Keratinocyte (primary cell): ENCODE measurements at places on chromosomes 5 and 9. TPM values are rescaled to one million over a fixed set of nuclear protein-coding genes. Genes with fewer than 3 reads are reported as not detected.

DNA sequence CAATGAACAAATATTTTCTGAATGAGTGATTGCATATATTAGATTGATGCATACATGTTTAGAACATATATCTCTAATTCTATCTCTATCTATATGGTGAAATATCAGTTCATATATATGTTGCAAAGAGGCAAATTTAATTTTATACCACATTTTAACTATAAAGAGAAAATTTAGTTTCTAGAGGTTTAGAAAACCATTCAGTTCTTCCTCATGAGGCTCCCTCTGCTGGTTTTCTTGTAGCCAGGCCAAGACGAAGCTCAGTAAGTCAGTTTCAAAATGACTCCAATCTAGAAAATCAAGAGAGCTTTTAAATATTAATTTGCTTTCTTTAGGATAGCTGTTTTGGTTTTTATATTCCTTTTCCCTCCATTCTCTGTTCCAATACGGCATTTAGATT, 312.1 kb downstream of the TMEM232 start:
- no peak for DNase-seq

The PHF24 gene
- 0.04 to 0.09 TPM (median 0.04 TPM) in 3 replicates for polyA plus RNA-seq

The ELAVL2 gene
- 1.5 to 4.3 TPM (median 2.9 TPM) in 3 replicates for polyA plus RNA-seq

The SPINK4 gene
- 0.85 TPM in 1 of 3 replicates, not detected in the others for polyA plus RNA-seq

GRCh38 chr5:140402258-140403074, 833 bp downstream of the ANKHD1 start:
- DNase-seq, result no peak

- DNase-seq, result no peak
Observed at GRCh38 chr5:14890846-14891245, 19.3 kb upstream of the ANKH start.

DNA sequence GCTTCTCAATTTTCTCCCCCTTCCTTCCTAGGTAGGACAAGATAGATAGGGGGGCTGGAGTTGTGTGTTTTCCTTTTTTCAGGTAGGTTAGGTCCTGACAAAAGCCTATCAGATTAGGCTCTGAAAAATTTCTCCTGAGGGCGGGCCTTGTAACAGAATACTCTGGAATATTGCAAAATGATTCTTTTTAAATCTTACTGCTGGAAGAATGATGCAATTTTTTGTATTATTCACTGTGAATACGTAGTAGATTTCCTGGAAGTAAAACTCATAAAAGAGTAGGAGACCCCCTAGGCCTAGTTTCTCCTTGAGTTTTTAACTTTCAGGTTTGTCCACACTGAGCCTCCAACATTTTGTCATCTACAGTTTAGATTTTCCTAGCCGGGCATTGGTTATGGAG, 1701.8 kb downstream of the EFNA5 start:
- DNase-seq, result no peak

DNA sequence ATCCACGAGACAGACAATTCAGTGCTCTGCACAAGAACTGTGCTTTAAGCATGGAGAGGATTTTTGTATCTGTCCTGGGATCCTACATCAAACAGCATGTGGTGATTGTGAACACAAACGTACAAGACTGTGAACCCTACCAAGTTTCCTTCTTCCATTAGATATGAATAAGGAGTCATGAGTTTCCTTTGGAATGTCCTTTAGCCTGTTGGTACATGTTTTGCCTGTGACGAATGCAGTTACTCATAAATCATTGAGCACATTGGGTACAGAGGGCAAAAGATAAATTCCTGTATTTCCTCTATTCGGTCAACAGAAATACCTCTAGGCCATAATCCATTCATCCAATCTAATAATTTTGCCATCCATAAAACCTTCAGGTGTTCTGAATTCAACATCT, 61.5 kb downstream of the FXN start:
- peak; percentile 53 for DNase-seq

DNA sequence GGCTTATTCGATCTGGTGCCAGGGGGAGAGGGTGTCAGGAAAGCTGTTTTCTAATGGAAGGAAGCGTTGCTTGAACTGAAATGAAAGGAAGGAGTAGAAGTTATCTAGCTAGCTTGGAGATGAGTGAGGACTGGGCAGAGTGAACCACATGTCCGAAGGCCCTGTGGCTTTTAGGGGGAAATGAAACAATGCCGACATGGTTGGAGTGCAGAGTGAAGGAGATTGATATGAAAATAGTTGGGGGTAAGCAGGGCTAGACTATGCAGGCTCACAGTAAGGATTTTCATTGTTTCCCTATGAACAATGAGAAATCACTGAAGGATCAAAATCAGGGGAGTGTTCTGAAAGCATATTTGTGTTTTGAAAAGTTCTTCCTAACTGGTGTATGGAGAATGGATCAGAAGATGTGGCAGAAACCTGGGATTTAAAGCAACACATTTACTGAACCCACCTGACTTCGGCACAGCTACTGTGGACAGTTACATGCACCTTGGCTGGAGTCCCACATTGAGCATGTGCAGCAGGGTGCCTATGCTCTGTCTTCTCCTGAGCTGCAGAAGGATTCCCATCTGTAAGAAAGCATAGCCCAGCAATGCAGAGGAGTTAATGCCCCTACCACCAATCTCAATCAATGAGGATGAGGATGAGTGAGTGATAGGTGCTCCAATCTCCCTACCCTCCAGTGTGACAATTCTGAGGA, 144.4 kb upstream of the TBCA start:
- DNase-seq, result no peak

The CTSV gene
- polyA plus RNA-seq, result 101 to 190 TPM (median 109 TPM) in 3 replicates
